ENCODE measurements at places on chromosomes 6 and 20. TPM values are rescaled to one million over a fixed set of nuclear protein-coding genes. Genes with fewer than 3 reads are reported as not detected.

LINC00237 gene
- total RNA-seq = not detected

CD83 gene
- total RNA-seq = 18.4 TPM

SLC17A5 gene
- 35.0 TPM for total RNA-seq

- DNase-seq = no peak
Measured at GRCh38 chr6:134187751-134188150, 130.2 kb downstream of the SGK1 start.

- peak; percentile 43 for DNase-seq
Measured at GRCh38 chr20:51484141-51484815, 58.2 kb downstream of the NFATC2 start.

- DNase-seq = no peak
Measured at GRCh38 chr6:39530201-39530759, 194.9 kb downstream of the KIF6 start.

DNA sequence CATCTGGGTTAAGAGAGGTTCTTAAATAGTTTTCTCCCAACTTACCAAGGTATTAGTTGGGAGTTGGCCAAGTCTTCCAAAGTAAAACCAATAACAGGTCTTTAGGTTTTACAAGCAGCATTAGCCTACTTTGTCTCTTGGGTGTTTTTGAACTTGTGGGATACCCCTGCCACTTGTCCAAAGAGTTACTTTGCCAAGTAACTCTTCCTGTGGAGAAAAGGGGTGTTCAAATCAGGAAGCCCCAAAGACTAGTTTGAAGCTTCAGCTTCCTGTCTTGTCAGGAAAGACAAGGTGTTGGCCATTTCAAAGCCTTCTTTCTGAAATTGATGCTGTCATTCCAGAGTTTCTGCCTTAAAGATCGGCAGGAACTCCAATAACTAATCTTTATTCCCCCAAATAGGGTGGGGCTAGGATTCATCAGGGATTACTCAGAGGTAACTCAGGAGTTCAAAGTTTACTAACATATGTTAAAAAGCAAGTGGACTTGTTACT lies 822 bp downstream of the RAB22A start:
- DNase-seq = no peak

Data from breast epithelium (tissue), 4 donors.